Neural progenitor cell (in vitro differentiated cells): ENCODE measurements at places on chromosomes 2 and 18. TPM values are rescaled to one million over a fixed set of nuclear protein-coding genes. Genes with fewer than 3 reads are reported as not detected.

ASB18 gene
- total RNA-seq, result not detected in 2 replicates

- no peak overlapping the region for H3K27ac ChIP-seq
- no peak overlapping the region for H3K4me3 ChIP-seq
- H3K4me1 ChIP-seq, result no peaks in the 10 kb centered on the region
- H3K27me3 ChIP-seq, result peaks cover 30% of the 10 kb centered on the region
Observed at GRCh38 chr2:95353613-95354468, 48.7 kb upstream of the FAHD2A start.

ICOS gene
- not detected in 2 replicates for total RNA-seq

MDH1B gene
- 3.7 and 3.9 TPM in 2 replicates for total RNA-seq

FBXO36 gene
- total RNA-seq, result 9.5 and 13.1 TPM in 2 replicates

PTPRN gene
- 0.60 and 4.2 TPM in 2 replicates for total RNA-seq

GRCh38 chr2:233436691-233437438 lies 82.6 kb downstream of the DGKD start:
- no peaks in the 10 kb centered on the region for H3K4me1 ChIP-seq
- no peak overlapping the region for H3K27ac ChIP-seq
- no peaks in the 10 kb centered on the region for H3K27me3 ChIP-seq
- no peak for DNase-seq
- H3K36me3 ChIP-seq, result no peaks in the 10 kb centered on the region
